ENCODE measurements at places on chromosomes 2 and 18.
A peak's percentile ranks its signal among the peaks of the same experiment; 100 is the strongest.

GRCh38 chr2:28621172-28622100 lies 125.6 kb downstream of the PLB1 start:
- peak; percentile 65 for DNase-seq

- DNase-seq: no peak
Observed at GRCh38 chr18:3554811-3555427, 104.9 kb downstream of the TGIF1 start.

GRCh38 chr18:22043837-22044236 lies 125.6 kb upstream of the GATA6 start:
- DNase-seq: no peak

DNA sequence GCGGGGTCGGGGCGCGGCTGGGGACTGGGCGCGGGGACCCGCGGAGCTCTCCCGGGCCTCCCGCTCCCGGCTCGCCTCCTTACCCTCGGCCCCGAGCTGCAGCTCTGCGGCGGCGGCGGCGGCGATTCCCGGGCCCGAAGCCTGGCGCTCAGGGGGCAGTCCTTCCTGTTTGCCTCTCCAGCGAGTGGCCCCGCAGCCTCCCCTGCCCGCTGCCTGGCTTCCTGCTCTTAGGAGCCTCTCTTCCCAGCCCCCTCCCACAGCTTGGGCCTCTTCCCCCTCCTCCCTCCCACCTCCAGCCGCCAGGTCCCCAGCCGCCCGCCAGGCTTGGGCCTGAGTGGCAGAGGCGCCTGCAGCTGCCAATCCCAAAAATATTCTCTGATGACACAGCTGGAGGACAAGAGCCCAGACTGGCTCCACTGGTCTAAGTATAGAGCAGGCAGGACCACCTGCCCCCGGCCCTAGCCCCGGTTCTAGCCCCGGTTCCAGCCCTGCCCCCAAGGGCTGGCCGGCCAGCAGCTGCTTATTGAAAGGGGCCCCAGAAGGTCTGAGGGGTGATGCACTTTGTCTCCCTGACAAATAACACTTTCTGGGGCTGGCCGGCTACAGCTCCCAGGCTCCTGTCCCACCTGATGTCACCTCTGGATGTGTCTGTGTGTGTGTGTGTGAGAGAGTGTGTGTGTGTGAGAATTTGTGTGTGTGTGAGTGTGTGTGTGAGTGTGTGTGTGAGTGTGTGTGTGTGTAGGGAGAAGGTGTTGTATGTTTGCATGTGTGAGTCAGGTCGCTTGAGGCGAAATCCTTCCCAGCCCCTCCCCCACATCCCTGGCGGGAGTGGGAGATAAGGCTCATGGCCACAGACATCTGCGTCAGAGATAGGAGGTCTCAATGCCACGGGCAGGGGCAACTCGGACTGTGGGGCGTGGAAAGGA lies at the start of gene OBSL1:
OBSL1 (minus strand) TSS at position 229 of the 926 bp plus-strand sequence. CDS start 307 bp downstream, outside the sequence.
- DNase-seq: peak; percentile 84

GRCh38 chr2:122851161-122851560 lies 1095.7 kb downstream of the TSN start:
- no peak for DNase-seq

GRCh38 chr2:51165534-51166260 lies 133.8 kb upstream of the NRXN1 start:
- peak; percentile 68 for DNase-seq

GRCh38 chr2:37689751-37690150 lies 18.3 kb upstream of the CDC42EP3 start:
- no peak for DNase-seq

- DNase-seq: no peak
Observed at GRCh38 chr18:56651771-56652092, 573 bp downstream of the WDR7 start.

GRCh38 chr2:26801328-26801727 lies 15.5 kb downstream of the CENPA start:
- no peak for DNase-seq

- DNase-seq: no peak
Observed at GRCh38 chr2:144063602-144064001, 456.3 kb downstream of the ZEB2 start.

- no peak for DNase-seq
Observed at GRCh38 chr2:217709478-217710210, 293.2 kb downstream of the TNS1 start.

DNA sequence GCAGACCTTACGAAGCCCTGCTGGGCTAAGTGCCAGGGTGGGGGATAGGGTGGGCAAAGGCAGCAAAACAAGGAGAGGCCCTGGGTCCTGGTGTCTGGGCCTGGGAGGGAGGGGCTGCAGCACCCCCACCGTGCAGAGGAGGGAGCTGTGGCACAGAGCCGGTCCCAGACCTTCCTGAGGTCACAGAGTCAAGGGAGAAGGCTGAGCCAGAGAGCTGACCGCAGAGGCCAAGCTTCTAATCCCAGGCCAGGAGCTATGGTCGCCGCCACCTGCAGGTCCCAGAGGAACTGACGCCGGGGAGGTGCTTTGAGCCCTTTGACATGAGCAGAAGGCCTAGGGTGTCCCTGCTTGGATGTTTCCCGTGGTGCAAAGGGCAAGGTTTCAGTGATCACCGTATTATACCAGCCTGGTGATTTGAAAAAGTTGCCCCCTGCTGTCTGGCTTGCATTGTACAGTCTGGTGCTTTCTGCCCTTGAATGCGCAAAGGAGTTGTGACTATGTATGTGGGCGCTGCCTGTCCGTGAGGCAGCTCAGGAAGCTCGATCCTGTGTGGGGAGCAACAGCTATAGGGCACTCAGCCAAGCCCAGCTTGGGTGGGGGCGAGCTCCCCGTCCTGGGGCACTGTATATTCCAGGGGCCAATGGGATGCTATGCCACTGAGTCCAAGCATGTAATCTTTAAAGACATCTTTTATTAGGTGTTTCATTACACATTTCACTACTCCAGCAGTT lies 44.3 kb downstream of the EDAR start:
- no peak for DNase-seq

- DNase-seq: no peak
Observed at GRCh38 chr2:155662224-155662623, 670.3 kb downstream of the NR4A2 start.

- no peak for DNase-seq
Observed at GRCh38 chr2:120425014-120425413, 79.1 kb downstream of the INHBB start.

DNA sequence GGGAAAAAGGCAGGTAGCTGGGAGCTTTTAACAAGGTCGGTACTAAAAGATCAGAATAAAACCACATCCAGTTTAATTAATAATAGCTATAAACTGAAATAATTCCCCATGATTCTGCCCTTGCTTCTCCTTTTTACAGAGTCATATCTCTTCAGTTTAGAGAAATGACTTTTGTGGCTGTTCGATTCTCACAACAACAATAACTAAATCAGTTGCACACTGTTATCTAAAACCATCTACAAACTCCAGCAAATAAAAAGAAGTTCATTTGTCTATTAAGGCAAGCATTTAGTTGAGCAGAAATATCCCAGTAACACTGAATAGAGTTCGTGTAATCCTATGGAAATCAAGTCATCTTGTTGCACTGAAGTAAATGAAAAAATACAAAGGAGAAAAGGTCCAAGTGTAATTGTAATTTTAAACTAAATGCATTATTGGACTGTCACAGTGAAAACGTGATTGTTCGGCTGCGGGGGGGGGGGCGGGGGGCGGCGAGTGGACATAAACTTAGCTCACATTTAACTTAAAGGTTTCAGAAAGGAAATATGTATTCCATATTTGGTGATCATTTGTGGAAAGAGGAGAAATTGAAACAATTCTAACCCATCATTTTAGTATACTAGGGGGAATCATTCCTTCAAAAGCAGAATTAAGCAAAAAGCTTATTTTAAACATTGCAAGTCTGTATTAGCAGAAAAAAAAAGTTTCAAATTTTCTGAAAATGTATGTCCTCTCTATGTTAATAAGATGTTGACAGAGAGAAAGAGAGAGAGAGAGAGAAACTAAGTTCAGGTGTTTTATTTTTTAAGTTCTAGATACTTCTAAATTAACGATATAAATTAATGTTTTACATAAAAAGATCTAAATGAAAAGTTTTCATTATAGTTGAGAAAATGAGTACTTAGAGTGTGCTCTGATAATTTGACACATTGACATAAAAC lies 144.5 kb downstream of the MEIS1 start:
- DNase-seq: no peak

DNA sequence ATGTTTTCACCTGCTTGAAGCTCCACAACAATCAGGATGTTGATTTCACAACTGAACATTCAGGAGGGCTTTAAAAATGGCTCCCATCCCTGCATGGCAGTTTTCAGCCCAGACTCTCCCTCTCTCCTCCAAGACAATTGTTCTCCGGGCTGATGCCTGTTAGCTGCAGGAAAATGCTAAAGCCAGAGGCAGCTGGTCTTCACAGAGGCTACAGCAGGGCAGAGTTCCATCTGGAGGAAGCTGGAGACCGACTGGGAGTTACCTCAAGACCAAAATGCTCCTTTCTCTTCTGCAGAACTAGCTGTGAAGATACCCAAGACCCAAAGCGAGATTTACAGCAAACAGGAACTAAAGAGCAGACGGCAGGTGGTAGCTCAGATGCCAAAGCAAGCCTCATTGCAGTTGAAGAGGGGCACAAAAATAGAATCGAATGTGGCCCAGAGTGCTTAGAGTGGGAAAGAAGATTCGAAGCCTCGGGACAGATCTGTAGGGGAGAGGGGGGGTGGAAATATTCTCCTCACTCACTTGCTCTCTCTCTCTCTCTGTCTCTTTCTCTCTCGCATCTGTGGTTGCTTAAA lies 423.6 kb downstream of the ZNF521 start:
- no peak for DNase-seq

GRCh38 chr2:16167451-16167861 lies 227.1 kb downstream of the MYCN start:
- no peak for DNase-seq

DNA sequence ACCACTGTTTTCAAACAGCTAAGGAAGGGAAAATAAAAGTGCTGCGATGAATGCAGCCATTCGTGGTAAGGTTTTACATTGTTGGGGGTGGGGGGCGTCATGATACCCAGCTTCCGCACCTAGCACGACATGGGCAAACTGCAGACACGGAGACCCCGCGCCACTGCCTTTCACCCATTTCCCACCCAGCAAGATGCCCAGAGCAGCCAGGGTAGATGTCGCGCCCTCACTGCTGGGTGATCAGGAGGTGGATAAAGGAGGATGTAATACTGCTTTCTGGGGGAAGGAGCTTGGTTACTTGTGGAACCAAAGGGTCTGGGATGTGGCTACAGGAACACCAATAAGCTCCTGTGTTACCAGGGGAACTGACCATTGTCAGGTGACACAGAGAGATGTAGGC lies 138.4 kb downstream of the ZNF516 start:
- DNase-seq: no peak

DNA sequence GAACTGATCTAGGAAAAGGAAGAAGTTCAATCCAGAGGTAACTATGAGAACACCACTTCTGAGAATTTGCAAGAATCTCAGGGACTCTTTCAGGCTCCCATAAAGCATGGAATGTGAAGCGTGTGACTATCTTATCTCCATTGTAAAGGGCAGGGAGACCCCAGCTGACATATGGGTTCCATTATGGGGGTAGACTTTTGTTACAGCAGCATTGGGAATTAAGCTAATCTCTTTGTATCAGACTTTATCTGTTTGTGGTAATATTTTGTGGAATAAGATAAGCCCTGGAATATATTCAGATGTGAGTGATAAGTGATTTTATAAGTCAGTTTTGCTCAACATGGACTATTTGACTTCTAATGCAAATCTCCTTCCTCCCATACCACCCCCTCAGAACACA lies 468.3 kb downstream of the MEIS1 start:
- DNase-seq: no peak

- DNase-seq: no peak
Observed at GRCh38 chr2:65818873-65819451, 386.6 kb upstream of the SPRED2 start.

DNA sequence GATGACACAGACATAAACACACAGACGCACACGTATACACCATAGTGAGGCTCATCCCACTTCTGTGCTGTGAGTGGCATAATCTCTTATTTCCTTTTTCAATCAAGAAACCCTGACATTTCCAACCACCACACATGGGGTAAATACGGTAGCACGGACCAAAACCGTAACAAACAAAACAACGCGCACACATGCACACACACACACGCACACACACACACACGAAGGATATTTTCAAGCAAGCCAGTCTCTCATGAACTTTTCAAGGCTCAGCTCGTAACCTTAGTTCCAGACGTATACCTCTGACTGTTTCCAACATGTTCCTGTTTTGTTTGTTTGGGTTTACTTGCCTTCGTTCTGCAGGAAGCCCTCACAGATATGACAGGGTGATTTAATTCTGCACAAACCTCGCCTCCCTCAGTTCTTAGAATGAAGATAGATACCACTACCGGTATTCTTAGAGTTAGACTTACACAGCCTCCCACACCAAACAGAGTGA lies 119.8 kb downstream of the BCL2 start:
- DNase-seq: no peak
